ENCODE measurements at places on chromosomes 16 and 17. TPM values are rescaled to one million over a fixed set of nuclear protein-coding genes. Genes with fewer than 3 reads are reported as not detected.

DNA sequence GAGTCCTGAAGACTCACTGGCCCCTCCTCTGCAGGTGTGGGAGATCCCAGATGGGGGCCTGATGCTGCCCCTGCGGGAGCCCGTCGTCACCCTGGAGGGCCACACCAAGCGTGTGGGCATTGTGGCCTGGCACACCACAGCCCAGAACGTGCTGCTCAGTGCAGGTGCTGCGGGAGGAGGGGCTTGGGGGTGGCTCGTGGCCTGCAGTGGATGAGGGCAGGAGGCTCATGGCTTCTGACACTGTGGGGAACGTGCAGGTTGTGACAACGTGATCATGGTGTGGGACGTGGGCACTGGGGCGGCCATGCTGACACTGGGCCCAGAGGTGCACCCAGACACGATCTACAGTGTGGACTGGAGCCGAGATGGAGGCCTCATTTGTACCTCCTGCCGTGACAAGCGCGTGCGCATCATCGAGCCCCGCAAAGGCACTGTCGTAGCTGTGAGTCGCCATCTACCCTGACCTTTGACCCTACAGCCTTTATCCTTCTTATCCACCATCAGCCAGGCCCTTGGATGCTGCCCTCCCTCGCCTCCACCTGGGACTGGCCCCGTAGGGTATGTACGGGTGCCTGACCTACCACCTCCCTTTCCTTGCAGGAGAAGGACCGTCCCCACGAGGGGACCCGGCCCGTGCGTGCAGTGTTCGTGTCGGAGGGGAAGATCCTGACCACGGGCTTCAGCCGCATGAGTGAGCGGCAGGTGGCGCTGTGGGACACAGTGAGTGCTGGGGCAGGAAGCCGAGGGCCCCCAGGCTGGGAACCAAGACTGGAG lies 3.6 kb downstream of the CORO1A start:
- DNase-seq = peak; percentile 91

- DNase-seq = no peak
Measured at GRCh38 chr17:9512323-9513168, 63.1 kb downstream of the STX8 start.

- no peak for DNase-seq
Measured at GRCh38 chr17:32275060-32276042, 9.7 kb downstream of the RHBDL3 start.

DNA sequence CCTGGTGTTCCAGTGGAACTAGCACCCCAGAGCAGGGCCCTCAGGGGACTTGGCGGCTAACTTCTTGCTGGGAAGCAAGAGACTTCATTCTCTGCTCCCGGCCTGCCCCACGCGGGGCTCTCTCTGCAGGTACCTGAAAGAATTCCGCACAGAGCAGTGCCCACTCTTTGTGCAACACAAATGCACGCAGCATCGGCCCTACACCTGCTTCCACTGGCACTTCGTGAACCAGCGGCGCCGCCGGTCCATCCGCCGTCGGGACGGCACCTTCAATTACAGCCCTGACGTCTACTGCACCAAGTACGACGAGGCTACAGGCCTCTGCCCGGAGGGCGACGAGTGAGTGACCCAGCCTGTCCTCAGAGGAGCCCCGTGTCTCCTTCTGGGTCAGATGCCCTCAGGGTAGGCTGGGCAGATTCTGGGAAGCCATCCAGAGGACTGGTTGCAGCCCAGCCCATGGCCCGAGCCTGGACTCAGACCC lies 25.1 kb downstream of the UNK start:
- no peak for DNase-seq

- DNase-seq = peak; percentile 69
Measured at GRCh38 chr17:7393613-7394451, 493 bp downstream of the PLSCR3 start.

GRCh38 chr17:11336290-11336689 lies 95.3 kb downstream of the SHISA6 start:
- DNase-seq = no peak

Gene PRSS36
- total RNA-seq = 0.89 TPM

Gene LDHD
- 0.20 TPM for total RNA-seq
